ENCODE measurements at places on chromosomes 5 and 9.

DNA sequence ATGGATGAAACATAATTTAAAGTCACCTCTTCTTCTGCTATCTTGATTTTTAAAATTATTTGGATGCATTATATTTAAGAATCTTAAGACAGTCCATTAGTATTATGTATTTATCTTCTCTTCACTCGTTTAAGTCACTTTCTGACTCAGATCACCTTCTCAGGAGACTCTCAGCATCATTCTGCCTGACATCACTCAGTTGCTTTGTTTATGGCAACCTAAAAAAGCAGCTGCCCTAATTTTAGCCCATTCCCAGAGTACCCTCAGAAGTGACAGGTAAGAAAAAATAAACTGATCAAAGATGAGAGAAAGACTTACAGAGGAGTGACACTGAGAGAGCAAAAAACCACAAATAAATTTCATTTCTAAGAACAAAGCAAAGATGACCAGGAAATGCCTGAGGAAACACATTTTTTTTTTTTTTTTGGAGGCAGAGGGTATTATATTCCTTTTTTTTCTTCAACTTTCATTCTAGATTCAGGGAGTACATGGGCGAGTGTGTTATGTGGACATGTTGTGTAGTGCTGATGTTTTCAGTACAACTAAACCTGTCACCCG is 140.5 kb downstream of the MUSK start:
- DNase-seq: no peak

- DNase-seq: no peak
Observed at GRCh38 chr9:30937106-30937505, 1447.3 kb upstream of the ACO1 start.

GRCh38 chr5:181138258-181138657 is 7.3 kb upstream of the OR2V1 start:
- no peak for DNase-seq

GRCh38 chr5:115578657-115579056 is 23.6 kb downstream of the TICAM2 start:
- no peak for DNase-seq

DNA sequence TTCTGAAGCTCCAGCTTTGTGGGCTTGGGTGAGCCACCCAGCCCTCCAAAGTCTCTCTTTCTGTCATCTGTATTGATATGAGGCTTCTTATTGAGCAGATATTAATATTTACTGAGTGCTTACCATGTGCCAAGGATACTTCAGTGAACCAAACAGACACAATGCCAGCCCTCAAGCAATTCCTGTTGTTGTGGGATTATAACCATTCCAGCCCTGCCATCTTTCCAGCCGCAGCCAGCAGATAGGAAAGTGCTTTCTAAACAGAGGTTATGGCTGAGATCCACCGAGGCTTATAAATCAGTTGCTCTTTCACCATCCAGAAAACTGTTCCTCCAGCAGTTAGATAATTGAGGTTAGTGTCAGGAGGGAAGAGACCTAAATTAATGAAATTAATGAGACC is 137.7 kb upstream of the ALDH1B1 start:
- no peak for DNase-seq

DNA sequence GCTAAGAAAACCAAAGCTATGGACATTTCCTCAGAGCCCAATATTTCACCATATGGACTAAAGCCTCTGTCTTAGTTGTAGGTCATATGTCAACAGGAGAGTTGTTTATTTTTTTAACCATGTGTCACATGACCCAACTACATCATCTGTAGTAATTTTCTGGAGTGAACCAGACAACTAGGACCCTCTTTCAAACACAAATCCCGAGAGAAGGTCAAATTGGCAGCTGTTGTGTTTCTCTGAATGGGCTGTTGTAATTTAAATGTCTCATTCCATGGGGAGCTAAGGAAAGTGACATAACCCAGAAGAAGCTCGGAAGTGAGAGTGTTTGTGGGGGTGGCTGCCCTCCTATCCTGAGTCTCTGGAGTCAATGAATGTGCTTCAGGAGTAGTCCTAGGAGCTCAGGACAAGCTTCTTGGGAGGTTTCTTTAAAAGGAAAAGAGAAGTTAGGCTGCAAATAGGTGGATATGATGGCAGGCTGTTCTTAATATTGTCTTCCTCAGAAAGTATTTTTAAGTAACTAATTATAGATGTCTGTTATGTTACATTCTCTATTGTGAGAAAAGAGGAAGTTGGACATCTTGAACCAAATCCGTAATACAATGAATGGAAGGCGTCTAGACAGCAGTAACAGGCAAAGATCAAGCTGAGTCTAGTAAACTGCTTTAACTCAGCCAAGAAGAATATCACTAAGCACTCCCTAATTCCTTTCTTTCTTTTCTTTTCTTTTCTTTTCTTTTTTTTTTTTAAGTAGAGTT is 50.1 kb downstream of the TMEM167A start:
- no peak for DNase-seq
